ENCODE measurements at places on chromosomes 11 and 22. TPM values are rescaled to one million over a fixed set of nuclear protein-coding genes. Genes with fewer than 3 reads are reported as not detected.

RIMBP3C gene
- 0.69 TPM for total RNA-seq

NXPE2 gene
- total RNA-seq, result 1.4 TPM

RIC8A gene
- 80.7 TPM for total RNA-seq

OR8G1 gene
- not detected for total RNA-seq

MPZL3 gene
- total RNA-seq, result 2.8 TPM

THY1 gene
- 60.9 TPM for total RNA-seq

SLCO2B1 gene
- total RNA-seq, result 18.0 TPM

ADAMTS15 gene
- 6.2 TPM for total RNA-seq

FREY1 gene
- 1.2 TPM for total RNA-seq

TUBA8 gene
- total RNA-seq, result 16.4 TPM

SESN3 gene
- 140 TPM for total RNA-seq

ALG12 gene
- 10.6 TPM for total RNA-seq

CDCA5 gene
- total RNA-seq, result 2.3 TPM

NCAM1 gene
- total RNA-seq, result 689 TPM

LRRN4CL gene
- total RNA-seq, result 0.46 TPM

PRAME gene
- not detected for total RNA-seq

PRG3 gene
- total RNA-seq, result not detected

CRYBB2 gene
- not detected for total RNA-seq

GPR83 gene
- total RNA-seq, result 4.4 TPM

CCDC157 gene
- 9.9 TPM for total RNA-seq

RTN4RL2 gene
- total RNA-seq, result 0.46 TPM

OR10A2 gene
- not detected for total RNA-seq

ATG13 gene
- total RNA-seq, result 40.4 TPM
